ENCODE measurements at places on chromosomes 13 and 19.

- DNase-seq: no peak
Measured at GRCh38 chr19:41853768-41854167, 6.3 kb upstream of the RPS19 start.

- no peak for DNase-seq
Measured at GRCh38 chr19:39444598-39445195, 685 bp upstream of the SUPT5H start.

DNA sequence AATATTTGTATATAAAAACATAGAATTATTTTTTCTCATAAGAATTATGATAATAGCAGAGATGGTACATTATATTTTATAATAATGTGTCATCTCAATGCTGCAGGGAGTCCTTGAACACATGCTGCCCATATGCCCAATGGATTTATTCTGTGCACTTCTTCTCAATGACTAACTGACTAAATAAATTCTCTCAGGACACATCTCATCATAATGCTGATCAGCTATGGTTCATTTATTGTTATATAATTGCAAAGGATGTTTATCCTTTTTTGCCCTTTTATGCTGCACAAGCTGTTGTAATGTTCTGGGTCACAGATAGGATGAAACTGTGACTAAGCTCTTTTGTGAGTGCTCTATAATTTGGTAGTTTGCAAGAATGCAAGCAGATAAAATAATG lies 1273.3 kb upstream of the ATXN8OS start:
- no peak for DNase-seq

DNA sequence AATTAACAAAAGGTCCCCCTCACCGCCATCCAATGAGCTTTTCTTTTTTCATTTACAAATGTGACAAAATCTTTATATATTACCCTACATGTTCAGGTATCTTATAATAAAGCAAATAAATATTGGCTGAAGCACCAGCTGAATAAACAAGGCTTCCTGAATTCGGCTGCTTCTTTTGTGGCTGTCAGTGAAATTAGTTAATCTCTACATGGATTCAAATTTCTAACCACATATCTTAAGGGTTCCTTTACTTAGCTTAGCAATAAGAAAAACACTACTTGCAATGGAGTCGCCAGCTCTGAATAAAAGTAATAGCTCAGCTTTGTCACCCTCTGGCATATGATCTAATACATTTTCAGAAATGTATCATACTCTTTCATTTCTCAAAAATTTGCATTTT lies 104.3 kb downstream of the CCNA1 start:
- no peak for DNase-seq

Data from activated naive CD8-positive, alpha-beta T cell treated with anti-CD3 and anti-CD28 coated beads, Interleukin-2, amount 50 U/mL, for 16 hours (primary cell).